ENCODE measurements at places on chromosomes 3 and 15.
A peak's percentile ranks its signal among the peaks of the same experiment; 100 is the strongest.

DNA sequence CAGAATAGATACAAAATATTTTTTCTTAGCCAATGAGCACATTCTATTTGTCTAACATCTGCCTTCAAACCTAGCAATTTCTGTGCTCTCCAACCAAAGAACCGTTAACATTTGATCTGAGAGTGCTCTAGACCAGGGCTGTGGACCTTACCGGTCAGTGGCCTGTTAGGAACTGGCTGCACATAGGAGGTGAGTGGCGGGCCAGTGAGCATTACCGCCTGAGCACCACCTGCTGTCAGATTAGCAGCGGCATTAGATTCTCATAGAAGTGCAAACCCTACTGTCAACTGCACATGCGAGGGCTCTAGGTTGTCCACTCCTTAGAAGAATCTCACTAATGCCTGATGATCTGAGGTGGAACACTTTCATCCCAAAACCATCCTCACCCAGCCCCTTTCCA lies 131.7 kb downstream of the CADM2 start:
- no peak for DNase-seq

- no peak for DNase-seq
Measured at GRCh38 chr15:90020936-90021507, 19.9 kb downstream of the ZNF710 start.

GRCh38 chr15:49296258-49296657 lies 126.2 kb downstream of the GALK2 start:
- DNase-seq = no peak

DNA sequence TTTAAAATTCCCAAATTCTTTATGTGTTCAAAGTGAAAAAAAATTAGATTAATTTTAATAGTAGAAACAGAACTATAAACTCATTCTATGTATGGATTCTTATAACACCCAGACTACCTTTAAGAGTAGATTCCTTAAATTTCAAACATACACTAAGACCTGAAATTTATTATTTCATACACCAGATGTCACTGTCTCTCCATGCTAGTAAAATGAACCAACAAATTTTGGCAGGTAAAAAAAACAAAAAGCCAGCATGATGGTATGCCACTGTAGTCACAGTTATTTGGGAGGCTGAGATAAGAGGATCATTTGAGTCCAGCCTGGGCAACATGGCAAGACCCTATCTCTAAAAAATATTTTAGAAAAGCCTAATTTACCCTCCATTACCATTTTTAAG lies 461.3 kb upstream of the NAALADL2 start:
- DNase-seq = peak; percentile 40

DNA sequence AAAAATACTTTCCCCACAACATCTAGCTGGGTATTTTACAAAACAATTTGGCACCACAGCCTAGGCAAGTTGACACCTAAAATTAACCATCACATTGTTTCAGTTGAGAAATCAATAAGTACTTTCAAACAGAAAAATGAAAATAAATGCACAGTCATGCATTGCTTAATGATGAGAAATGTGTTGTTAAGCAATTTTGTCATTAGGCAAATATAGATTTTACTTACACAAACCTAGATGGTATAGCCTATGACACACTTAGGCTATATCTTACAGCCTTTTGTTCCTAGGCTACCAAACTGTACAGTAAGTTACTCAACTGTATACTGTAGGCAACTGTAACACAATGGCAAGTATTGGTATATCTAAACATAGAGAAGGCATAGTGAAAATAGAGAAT lies 608.6 kb upstream of the BCHE start:
- no peak for DNase-seq

DNA sequence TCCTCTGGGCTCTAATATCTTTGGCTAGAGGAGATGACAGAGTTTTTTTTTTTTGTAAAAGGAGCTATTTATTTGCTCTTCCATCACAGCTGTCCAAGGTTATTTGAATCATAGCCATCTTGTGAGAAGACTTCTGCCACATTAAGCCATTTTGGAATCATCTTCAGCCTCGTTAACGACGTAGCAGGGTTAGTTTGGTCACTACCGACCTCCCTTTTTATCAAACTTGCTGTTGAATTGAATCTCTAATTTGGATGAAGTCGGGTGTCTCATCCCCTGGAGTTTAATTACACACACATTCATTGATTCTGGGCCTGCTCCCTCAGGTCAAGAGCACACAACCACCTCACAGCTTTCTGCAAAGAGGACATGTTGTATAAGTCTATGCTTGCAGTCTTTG lies 238.7 kb downstream of the CPNE4 start:
- DNase-seq = no peak

GRCh38 chr3:137471130-137471529 lies 293.0 kb upstream of the SOX14 start:
- no peak for DNase-seq

DNA sequence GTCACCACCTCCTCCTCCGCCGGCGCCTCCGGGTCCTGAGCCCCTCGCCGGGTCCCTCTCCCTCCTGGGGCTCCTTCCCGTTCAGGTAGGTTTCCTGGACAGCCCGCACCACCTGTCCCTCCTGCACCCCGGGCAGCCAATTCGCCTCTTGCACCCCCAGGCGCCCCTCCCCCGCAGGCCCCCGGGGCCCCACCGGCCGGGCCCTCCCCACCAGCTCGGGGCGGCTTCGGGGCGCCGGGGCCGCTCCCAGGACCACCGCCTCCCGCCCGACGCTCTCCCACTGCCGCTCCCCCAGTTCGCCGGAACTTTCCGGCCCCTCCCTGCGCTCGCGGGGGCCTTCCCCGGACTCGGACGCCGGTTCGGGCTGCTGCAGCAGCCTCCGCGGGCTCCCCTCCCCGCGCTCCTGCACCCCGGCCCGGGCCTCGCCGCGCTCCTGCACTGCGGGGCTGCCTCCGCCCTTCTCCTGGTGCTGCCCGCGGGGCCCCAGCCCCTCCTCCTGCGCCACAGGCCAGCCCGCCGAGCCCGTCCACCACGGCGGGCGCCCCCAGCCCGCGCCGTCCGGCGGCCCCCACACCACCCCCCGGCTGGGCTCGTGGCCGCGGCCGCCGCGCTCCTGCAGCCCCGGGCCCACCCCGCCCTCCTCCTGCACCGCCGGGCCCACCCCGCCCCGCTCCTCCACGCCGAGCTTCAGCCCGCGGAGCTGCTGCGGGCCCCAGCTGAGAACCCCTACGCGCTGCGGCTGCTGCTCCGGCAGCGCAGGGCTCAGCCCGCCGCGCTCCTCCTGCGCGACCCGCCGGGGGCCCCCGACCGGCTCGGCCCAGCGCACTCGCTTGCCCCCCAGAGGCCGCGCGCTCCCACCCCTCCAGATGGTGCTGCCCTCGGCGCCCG lies 587 bp upstream of the TNK2 start:
- DNase-seq = no peak

DNA sequence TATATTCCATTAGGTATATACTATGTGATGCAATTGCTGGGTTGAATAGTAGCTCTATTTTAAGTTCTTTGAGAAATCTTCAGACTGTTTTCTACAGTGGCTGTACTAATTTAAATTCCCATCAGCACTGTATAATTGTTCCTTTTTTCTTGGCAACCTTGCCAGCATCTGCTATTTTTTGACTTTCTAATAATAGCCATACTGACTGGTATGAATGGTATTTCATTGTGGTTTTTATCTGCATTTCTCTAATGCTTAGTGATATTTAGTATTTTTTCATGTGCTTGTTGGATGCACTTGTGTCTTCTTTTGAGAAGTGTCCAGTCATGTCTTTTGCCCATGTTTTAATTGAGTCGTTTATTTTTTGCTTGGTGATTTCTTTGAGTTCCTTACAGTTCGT lies 145.1 kb upstream of the PLSCR5 start:
- no peak for DNase-seq

DNA sequence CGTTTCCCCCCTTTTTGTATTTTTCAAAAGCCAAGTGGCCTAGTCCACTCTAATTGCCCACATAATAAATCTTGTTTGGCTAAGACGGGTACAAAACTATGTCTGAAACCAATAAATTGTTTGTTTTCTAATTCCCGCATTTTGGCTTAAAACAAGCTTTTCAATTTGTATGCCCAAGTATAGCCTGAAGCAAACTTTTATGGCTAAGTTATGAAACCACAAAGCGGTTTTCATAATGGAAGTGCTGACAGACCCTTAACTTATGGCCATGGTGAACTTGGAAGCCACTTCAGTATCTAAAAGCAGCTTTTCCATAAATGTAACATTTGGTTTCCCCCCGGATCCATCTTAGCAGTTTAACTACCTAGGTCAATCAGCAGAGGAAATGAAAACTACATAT lies 29.9 kb upstream of the POLR2M start:
- no peak for DNase-seq

DNA sequence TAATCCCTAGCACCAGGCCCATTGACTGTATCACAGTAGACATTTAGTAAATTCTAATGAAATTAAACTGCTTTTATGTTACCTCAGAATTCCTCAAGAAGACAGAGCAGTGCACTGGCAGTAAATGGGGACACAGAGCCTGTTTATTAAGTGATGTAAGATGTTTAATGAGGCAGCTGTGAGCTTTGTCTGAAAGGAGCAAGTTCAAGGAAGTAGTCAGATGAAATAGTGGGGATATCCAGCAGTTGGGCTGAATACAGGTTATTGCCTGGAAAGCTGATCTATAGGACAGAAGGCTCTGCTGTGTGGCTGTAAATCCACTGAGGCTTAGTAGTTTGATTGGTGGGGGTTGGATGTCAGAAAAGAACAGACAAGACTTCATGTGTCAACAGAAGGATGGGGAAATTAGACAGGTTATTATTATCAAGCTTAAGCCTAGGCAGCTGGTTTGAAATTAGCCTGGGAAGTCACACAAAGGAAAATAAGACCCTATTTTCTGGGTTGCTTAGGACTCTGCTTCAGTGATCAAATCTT lies 62.2 kb downstream of the PFN2 start:
- DNase-seq = no peak

GRCh38 chr3:16426665-16427064 lies 86.8 kb downstream of the RFTN1 start:
- no peak for DNase-seq

Measured in kidney tubule cell (primary cell).